ENCODE measurements at places on chromosomes 13 and 19.
A peak's percentile ranks its signal among the peaks of the same experiment; 100 is the strongest.

- peak; percentile 52 for DNase-seq
Observed at GRCh38 chr19:55467236-55468053, 2.9 kb upstream of the C19orf85 start.

- DNase-seq: peak; percentile 14
Observed at GRCh38 chr13:42574435-42575311, 721 bp downstream of the TNFSF11 start.

DNA sequence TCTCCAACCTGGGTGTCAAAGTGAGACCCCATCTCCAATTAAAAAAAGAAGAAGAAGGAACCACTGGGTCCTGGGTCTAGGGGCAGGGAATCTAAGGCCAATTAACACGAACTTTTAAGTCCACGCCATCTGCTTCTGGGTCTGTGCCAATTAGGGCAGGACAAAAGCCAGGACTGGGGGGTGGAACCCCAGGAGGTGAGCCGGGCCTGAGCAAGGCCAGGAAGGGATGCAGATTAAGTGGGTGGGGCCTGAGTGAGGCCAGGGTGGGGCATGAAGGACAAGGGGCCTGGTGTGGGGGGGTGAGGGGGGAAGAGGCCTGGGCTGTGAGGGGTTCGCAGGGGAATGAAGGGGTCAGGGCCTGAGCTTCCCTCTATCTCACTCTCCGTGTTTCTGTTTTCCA is 26.3 kb upstream of the ZNF83 start:
- DNase-seq: no peak

DNA sequence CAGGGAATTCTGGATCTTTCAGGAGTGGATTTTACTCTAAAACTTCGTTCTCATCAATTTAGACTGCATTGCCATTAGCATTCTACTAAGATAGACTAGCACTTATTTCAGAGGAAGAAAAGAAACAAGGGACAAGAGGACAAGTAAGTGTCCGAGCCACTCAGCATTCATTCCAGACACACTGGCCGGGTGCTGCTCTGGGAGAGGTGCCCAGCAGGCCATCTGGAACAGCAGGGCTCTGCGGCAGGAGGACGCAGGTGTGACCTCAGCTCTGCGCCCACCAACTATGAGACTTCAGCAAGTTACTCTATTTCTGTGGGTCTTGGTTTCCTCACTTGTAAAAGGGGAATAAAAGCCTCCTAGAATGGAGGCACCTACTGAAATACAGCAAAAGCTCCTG is 4.2 kb downstream of the EPS15L1 start:
- no peak for DNase-seq

GRCh38 chr13:34290661-34291060 is 472.7 kb downstream of the RFC3 start:
- DNase-seq: no peak

DNA sequence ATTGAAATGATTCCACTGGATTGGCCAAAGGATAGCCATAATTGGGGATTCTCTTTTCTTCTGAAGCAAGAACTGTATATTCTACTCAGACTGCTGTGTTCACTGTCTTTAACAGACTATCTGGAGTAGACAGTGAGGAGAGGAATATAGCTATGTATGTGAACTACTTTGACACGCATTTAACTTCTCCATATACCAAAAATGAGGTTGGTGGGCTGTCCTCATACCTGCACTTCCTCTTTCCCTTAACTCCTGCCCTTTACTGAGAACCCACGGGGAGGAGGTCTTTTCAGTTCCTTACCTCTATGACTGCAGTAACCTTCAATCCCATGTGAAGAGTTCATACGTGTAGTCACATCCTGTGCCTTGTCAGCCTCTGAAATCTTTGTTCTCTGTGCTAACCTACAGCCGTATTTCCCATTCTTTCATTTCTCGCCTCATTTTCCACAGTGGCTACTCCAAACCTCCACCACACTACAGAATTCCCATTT is 305.8 kb downstream of the MTUS2 start:
- no peak for DNase-seq

GRCh38 chr13:20814224-20814910 is 40.6 kb upstream of the EEF1AKMT1 start:
- no peak for DNase-seq

GRCh38 chr13:50887151-50887550 is 22.4 kb upstream of the RNASEH2B start:
- no peak for DNase-seq

- DNase-seq: no peak
Observed at GRCh38 chr13:95296326-95296925, 4.8 kb downstream of the ABCC4 start.

- no peak for DNase-seq
Observed at GRCh38 chr13:45441633-45442032, 23.1 kb upstream of the COG3 start.

GRCh38 chr13:100273138-100273537 is 184.2 kb downstream of the PCCA start:
- no peak for DNase-seq

DNA sequence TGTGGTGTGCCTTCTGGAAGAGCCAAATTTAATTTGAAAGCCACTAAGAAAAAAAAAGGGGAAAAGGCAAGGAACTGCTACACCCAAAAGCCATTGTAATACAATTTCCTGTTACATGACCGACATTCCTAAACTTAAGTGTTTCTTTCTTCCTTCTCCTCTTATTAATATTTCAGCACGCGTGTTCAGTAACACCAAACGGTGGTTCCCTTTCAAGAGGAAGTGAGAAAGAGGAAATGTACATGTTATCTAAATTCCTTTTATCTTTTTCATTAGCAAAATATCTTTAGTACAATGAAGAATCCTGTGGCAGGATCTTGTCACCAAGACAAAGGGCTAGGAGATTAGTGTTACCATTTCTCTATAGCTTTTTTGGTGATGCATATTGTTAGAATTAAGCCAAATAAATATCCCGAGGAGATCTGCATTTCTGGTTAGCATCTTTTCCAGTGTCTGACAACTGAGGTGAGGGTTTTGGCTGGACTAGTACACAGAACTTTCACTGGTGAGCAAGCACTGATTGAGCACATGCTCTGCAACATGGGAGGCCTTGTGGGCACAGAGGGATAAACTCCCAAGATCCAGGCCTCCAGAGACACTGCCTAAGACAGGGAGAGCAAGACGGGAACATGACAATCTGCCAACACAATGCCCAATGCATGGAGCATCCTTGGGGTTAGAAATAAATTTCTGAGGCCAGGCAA is 22.1 kb downstream of the LATS2 start:
- no peak for DNase-seq

DNA sequence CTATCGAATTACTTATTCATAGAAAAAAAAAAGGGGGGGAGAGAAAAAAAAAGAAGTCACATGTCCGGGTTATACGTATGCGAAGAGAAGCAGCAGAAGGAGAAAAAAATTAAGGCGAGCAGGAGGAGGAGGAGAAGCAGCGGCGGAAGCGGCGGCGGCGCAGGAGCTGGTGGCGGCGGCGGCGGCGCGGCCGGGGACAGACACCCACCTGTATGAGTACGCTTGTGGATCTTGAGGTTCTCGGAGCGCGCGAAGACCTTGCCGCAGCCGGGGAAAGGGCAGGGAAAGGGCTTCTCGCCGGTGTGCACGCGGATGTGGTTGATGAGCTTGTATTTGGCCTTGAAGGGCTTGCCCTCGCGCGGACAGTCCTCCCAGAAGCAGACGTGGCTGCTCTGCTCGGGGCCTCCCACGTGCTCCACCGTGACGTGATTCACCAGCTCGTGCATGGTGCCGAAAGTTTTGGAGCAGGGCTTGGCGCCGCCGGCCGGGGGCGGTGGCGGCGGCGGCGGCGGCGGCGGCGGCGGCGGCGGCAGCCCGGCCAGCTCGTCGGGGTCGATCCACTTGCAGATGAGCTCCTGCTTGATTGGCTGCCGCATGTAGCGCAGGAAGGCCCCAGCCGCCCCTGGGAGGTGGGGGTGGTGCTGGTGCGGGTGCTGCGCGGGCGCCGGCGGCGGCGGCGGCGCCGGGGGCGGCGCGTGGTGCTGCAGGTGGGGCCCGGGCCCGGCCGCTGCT is 1.5 kb downstream of the ZIC5 start:
- DNase-seq: no peak

- DNase-seq: peak; percentile 52
Observed at GRCh38 chr19:926589-927350, 935 bp downstream of the ARID3A start.

- DNase-seq: no peak
Observed at GRCh38 chr19:3225169-3225485, 666 bp downstream of the CELF5 start.

DNA sequence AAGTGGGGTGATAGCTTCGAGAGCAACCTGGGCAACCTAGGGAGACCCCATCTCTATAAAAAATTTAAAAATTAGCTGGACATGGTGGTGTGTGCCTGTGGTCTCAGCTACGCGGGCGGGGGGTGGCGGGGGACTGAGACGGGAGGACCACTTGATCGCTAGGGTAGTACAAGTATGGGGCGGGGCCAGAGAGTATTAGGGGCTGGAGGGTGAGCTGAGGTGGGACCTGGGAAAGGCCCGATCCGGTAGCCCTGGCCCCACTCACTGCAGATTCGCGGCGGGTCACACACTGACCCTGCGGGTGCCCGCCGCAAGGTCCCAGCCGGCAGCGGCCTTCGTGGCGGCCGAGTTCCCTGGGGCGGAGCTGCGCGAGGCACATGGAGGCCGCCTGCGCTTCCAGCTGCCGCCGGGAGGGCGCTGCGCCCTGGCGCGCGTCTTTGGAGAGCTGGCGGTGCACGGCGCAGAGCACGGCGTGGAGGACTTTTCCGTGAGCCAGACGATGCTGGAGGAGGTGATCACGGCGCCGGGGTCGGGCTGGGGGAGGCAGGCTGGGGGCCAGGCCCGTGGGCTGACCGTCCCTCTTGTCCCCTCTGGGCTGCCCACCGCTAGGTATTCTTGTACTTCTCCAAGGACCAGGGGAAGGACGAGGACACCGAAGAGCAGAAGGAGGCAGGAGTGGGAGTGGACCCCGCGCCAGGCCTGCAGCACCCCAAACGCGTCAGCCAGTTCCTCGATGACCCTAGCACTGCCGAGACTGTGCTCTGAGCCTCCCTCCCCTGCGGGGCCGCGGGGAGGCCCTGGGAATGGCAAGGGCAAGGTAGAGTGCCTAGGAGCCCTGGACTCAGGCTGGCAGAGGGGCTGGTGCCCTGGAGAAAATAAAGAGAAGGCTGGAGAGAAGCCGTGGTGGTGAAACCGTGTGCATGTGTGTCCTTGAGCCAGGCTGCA is 2.0 kb upstream of the ARHGAP45 start:
- peak; percentile 73 for DNase-seq

DNA sequence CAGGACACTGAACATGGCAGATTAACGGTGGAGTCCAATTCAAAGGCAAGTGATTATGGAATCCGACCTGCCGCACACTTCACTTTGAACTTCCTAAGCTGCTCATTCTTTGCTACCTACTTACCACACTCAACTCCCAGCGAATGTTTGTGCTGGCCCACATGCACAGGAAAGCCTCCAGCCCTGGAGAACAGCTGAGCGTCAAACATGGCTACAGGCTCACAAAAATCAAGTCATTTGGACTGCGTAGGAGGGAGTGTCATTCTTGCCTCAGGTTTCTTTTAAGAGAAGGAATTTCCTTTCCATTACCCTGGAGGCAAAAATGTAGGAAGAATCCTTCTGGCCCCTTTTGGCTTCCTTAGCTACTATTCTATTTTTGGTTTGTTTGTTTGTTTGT is 41.3 kb upstream of the IPO5 start:
- DNase-seq: no peak

DNA sequence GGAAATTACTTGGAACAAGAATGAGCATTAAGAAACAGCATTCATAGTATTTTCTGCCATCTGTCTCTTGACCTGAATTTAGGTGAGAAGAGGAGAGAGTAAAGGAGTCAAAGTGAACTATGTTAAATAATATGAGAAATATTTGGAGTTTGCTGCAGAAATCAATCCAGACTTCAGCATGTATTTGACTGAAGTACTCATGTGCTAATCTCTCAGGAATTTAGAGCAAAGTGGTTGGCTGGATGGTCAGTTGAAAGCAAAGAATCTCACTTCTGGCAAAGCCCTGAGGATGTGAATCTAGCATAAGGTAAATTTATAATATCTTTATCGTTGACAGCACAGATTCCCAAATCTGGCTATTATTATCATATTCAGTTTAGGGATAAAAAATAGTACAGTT is 394.3 kb downstream of the PCDH17 start:
- DNase-seq: no peak

- peak; percentile 81 for DNase-seq
Observed at GRCh38 chr19:55678121-55678671, 3.2 kb downstream of the EPN1 start.

DNA sequence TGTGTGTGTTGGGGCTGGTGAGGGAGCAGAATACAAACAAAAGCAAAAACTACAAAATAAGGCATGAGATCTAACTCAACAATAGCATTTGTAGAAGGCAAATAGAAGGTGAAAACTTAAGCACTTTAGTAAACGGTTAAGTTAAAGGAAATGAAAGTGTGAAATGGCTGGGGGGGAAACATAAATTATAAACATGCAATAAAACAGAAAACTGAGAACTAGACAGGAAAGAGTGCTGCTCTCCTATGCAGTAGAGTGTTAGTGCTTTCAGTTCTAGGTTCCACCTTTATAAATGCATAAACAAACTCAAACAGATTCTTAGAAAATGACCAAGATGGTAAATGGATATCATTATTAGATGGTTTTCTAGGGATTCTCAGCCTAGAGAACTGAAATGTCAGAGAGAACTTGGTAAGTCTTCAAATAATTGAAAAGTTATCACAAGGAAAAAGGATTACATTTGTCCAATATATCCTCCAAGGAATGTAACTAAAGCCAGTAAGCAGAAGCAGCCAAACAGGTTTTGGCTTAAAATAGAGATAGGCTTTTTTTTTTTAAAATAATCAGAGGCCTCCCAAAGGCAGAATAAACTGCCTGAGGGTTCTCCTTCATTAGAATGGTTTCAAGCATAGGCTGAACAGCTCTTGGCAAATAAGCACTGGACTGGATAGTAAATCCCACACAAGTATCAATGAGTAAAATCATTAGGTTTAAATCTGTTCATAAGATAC is 23.3 kb downstream of the RBM26 start:
- DNase-seq: no peak

GRCh38 chr19:4101496-4101770 is 22.5 kb downstream of the MAP2K2 start:
- DNase-seq: no peak

GRCh38 chr13:73702419-73703071 is 431.7 kb downstream of the KLF12 start:
- DNase-seq: peak; percentile 28

DNA sequence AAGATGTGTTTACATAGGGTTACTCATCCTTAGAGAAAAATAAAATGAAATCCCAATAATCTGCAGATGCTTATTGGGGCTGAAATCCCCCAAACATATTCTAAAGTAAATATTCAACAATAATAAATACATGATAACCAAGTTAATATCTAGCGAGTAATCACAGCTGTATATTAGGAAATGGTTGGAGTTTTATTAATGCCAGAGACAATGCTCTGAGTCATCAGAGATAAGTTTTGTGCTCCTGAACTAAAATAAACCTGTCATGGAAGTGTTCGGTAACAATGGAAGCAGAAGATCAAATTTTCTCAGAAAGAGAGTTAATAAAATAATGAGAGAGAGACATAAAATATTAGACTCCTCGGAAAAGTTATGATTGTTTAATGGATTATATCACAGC is 31.4 kb downstream of the FLT1 start:
- no peak for DNase-seq

- peak; percentile 92 for DNase-seq
Observed at GRCh38 chr19:1812426-1813191, 533 bp upstream of the ATP8B3 start.
